HCT116 (cell line): ENCODE measurements at places on chromosomes 13 and 19. TPM values are rescaled to one million over a fixed set of nuclear protein-coding genes. Genes with fewer than 3 reads are reported as not detected.

The CLEC17A gene
- not detected for total RNA-seq

The ZNF431 gene
- total RNA-seq: 9.2 TPM

The APLP1 gene
- 41.2 TPM for total RNA-seq

The ZNF699 gene
- total RNA-seq: 7.8 TPM

The CLDND2 gene
- total RNA-seq: 1.8 TPM

The OR4F17 gene
- total RNA-seq: not detected

The PPM1N gene
- total RNA-seq: 5.2 TPM

The ZNF737 gene
- not detected for total RNA-seq

The LILRA2 gene
- not detected for total RNA-seq

The FCER2 gene
- total RNA-seq: 0.20 TPM

The ZNF284 gene
- not detected for total RNA-seq

The DLEU7 gene
- total RNA-seq: not detected

The ZSCAN4 gene
- not detected for total RNA-seq

The NTN5 gene
- total RNA-seq: 3.1 TPM

The ZNF724 gene
- 7.1 TPM for total RNA-seq

The ZNF714 gene
- total RNA-seq: 20.0 TPM

The OLFM2 gene
- 19.9 TPM for total RNA-seq

The OR7D2 gene
- total RNA-seq: 0.07 TPM

The TMEM238 gene
- total RNA-seq: 21.0 TPM

The TSSK6 gene
- total RNA-seq: 4.1 TPM

The OR10H1 gene
- total RNA-seq: 0.17 TPM

The PSPC1 gene
- total RNA-seq: 57.7 TPM

The FBN3 gene
- 6.6 TPM for total RNA-seq

The MCEMP1 gene
- not detected for total RNA-seq

The C1QTNF9B gene
- total RNA-seq: not detected

The SLC10A2 gene
- total RNA-seq: not detected

The FGF22 gene
- total RNA-seq: 1.5 TPM

The SELENOV gene
- total RNA-seq: not detected

The TMEM259 gene
- total RNA-seq: 202 TPM

The ZNF723 gene
- not detected for total RNA-seq

The URAD gene
- total RNA-seq: not detected

The TTC9B gene
- total RNA-seq: 1.7 TPM

The RLN3 gene
- total RNA-seq: not detected

The ERVK3-1 gene
- total RNA-seq: 28.1 TPM

The LGALS7B gene
- total RNA-seq: 2.4 TPM

The RYR1 gene
- total RNA-seq: 4.1 TPM

The RPS28 gene
- 2,379 TPM for total RNA-seq

The FPR1 gene
- not detected for total RNA-seq

The GZMM gene
- total RNA-seq: 0.59 TPM
